ENCODE measurements at places on chromosomes 4 and X. TPM values are rescaled to one million over a fixed set of nuclear protein-coding genes. Genes with fewer than 3 reads are reported as not detected.

GRCh38 chrX:19907794-19908193, 20.4 kb upstream of the SH3KBP1 start:
- no peak for DNase-seq

GRCh38 chrX:105567082-105567481, 255.3 kb upstream of the NRK start:
- DNase-seq = no peak

DNA sequence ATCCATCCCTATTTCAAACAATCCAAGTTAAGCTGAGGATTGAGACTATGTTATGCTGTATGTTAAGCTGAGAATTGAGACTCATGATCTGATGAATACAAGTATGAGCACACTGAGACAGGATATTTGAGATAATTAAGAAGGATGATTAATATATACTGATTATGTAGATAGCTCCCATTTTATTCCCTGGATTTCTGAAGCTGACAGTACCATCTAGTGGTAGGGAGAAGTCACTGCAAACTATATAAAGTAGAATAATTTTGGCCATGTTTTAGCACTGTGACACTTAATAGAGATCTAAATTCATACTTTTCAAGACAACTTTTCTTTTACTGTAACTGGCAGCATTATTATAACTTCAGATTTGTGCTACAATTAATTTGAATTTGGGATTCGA, 63.8 kb upstream of the HPRT1 start:
- no peak for DNase-seq

DNA sequence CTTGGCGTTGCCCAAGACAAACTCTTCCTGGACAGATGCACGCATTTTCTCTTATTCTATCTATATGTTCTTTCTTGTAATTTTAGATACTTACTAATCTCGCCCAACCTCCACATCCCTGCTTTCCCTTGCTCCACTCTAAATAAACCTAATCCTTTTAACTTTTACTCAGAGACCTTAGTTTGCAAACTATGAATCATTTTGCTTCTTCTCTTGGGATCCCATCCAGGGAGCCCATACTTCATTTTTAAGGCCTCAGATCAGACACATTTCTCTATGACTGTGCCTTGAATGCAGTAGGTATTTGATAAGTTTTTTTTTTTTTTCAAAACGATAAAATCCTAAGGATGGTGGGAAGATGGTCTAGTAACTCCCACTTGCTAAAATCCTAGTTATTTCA, 353.8 kb upstream of the HAND2 start:
- DNase-seq = no peak

Gene GUCY1B1
- 26.8 TPM for total RNA-seq

Gene TEX13D
- total RNA-seq = not detected

DNA sequence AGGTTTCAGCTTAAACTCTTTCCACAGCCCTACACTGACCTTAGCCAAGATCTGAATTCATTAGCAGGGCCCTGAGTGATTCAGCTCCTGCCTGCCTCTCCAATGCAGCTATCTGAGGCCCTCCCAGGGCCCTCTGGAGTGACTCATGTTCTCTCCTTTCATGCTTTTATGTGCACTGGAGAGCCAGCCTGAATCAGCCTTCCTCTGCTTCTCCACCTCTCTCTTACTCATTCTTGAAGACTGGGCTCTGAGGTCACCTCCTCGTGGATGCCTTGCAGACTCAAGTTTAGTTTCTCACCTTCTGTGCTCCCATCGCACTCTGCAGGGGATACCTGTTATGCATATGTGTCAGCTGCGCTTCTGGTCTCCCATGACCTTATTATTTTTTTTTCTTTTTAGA, 3.1 kb upstream of the OCIAD2 start:
- DNase-seq = no peak

Gene COX7B2
- total RNA-seq = not detected

Gene PAGE5
- total RNA-seq = not detected

- DNase-seq = peak; percentile 73
Measured at GRCh38 chrX:120251471-120252011, 929 bp downstream of the ZBTB33 start.

GRCh38 chr4:53917729-53918128, 146.7 kb downstream of the CHIC2 start:
- no peak for DNase-seq

- DNase-seq = no peak
Measured at GRCh38 chr4:100889898-100890297, 372.1 kb upstream of the EMCN start.

DNA sequence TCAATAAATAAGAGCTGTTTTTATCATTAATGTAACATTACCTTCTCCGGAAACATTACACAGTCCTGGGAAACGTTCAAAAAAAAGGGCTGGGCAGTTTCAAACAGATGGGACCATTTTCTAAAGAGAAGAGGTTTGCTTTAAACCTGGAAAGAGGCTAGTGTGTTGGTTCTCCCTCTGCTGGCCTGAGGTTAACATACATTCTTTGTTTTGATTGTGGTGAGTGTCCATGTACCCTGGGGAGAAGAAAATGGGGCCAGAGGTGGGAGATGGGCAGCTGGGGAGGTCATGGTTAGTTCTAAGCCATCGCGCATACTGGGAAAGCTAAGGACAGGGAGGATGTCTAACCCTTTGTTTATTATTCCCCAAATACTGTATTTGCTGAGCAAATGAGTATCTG, 194.7 kb downstream of the CPEB2 start:
- no peak for DNase-seq

GRCh38 chr4:17823871-17824669, 13.3 kb downstream of the NCAPG start:
- DNase-seq = no peak

GRCh38 chr4:18041114-18041513, 19.6 kb upstream of the LCORL start:
- no peak for DNase-seq

- DNase-seq = no peak
Measured at GRCh38 chrX:79506001-79506400, 138.9 kb upstream of the ITM2A start.

GRCh38 chrX:49278081-49278480, 8.5 kb downstream of the PPP1R3F start:
- DNase-seq = peak; percentile 25

DNA sequence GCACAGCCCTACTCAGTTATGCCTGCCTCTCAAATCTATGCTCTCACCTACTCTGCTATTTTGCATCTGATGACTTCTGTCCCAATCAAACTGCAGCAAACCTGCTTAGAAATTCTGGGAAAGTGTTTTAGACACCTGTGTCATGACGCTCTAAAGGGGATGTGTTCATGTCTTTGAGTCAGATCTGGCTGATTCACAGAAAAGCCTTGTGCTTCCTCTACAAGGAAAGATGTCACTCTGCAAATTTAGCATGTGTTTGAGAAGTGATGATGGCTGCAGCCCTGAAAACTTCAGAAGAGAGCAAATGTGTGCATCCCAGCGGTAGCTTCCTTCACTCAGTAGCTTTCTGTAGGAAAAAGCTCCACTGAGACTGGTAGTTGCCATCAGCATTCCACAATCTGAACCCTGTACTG, 235.4 kb downstream of the MGST2 start:
- DNase-seq = no peak

- no peak for DNase-seq
Measured at GRCh38 chr4:177057186-177057585, 252.5 kb upstream of the NEIL3 start.

- no peak for DNase-seq
Measured at GRCh38 chr4:148124512-148124911, 317.7 kb downstream of the NR3C2 start.

Gene ARX
- not detected for total RNA-seq

- DNase-seq = no peak
Measured at GRCh38 chr4:100696531-100696930, 178.7 kb upstream of the EMCN start.

GRCh38 chr4:150518559-150518958, 63.4 kb upstream of the MAB21L2 start:
- no peak for DNase-seq

Gene HMGN5
- 7.9 TPM for total RNA-seq

- no peak for DNase-seq
Measured at GRCh38 chrX:53239474-53239873, 14.5 kb upstream of the KDM5C start.

DNA sequence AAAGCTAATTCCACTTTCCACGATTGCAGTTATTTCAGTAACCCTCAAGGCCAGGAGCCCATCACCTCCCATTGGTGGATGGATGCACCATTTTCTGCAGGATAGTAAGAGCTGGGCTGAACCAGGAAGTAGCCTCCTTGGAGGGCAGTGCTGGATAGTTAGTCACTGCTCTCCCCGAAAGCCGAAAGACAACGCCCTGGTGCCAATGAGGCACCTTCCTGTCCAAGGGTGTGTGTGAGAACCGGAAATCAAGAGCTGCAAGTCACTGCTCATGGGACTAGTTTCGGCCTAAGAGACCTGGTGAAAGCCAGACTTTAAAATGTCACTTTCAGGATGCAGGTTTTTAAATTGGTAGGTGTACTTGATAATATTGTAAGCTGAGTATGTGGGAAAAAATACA, 203.8 kb upstream of the HS3ST1 start:
- no peak for DNase-seq

- DNase-seq = no peak
Measured at GRCh38 chr4:87353592-87353991, 30.9 kb upstream of the HSD17B13 start.

Gene HTN3
- not detected for total RNA-seq

Gene ETDB
- total RNA-seq = not detected

Gene KANTR
- total RNA-seq = 10.5 TPM

Gene GPR119
- total RNA-seq = not detected

DNA sequence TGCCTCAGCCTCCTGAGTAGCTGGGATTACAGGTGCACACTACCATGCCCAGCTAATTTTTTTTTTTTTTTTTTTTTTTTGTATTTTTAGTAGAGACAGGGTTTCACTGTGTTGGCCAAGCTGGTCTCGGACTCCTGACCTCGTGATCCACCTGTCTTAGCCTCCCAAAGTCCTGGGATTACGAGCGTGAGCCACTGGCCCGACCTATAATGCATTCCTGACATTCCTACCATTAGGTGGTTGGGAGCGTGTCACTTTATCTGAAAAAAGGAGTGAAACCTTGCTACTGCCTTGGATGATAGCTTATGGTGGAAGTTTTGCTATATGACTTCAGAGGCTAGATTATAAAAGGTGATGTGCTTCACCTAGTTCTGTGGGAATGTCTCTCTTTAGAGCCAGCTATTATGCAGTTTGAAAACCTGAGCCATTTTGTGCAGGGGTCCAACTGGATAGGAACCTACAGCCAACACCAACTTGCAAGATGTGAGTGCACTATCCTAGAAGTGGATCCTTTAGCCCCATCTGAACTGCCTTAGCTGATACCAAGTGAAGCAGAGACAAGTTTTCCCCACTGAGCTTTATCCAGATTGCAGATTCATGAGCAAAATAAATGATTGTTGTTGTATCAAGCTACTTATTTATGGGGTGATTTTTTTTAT, 29.8 kb upstream of the EMCN start:
- DNase-seq = no peak

- DNase-seq = no peak
Measured at GRCh38 chr4:2862528-2862927, 18.9 kb downstream of the ADD1 start.

GRCh38 chrX:88604433-88605221, 142.4 kb upstream of the CPXCR1 start:
- DNase-seq = no peak

GRCh38 chr4:5463361-5463760, 245.0 kb downstream of the EVC2 start:
- DNase-seq = no peak

DNA sequence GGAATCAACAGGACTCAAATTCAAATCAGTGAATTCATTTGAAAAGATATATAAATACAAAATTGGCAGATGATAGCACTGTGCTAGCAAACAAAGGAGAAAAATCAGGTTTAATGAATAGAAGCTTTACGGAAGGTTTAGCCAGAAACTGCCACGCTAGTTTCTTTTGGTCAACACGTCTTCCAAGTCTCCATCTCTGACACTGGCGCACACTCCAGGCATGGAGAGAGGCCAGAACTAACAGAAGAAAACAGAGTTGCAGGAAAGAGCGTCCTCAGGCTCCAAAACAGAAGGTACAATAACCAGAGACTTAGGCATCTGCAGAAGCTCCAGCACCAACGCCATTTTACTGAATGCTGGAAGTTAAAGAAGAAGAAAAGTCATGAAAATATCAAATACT, 497.3 kb upstream of the FRG1 start:
- no peak for DNase-seq

Gene NEUROG2
- total RNA-seq = not detected

DNA sequence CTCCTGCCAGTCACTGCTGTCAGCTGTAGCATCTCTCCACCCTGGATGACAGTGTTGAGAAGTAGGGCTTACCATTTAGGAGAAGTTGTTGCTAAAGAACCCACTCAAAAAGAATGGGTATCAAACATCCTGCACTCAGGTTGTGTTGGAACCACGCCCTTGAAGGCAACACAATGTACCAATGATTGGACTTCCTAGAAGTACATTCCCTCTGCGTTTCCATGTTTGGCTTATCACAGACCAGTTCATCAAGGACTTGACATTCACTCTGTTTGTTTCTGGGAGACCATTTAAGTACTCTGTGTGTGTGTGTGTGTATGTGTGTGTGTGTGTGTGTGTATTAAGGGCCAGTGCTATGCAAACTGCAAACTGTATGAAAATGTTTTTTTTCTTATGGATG, 200.6 kb upstream of the GATB start:
- DNase-seq = no peak

GRCh38 chrX:30883138-30883537, 5.9 kb downstream of the TAB3 start:
- no peak for DNase-seq

Gene CT45A3
- total RNA-seq = not detected

GRCh38 chr4:7004331-7004730, 38.8 kb upstream of the TADA2B start:
- DNase-seq = no peak

DNA sequence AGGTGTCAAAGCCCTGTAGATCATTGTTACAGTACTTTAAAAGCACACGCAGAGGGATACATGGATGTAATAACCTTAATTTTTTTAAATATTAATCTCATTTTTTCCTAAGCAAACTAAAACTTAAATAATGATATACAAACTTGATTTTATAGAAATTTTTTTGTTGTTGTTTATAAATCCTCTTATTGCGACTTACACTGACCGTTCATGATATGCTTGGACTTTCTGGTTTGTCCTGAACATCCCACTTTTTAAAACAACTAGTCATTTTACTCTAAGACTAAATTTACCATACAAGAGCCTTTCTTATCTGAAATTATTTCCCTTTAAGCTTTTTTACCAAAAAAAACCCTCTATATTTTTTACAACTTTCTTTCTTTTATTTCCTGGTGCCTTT, 2106.0 kb downstream of the PCDH7 start:
- DNase-seq = no peak

- DNase-seq = no peak
Measured at GRCh38 chr4:138113819-138114400, 128.2 kb downstream of the SLC7A11 start.

All from posterior vena cava (tissue), 2 donors.